ENCODE measurements at places on chromosomes 12 and 14.

DNA sequence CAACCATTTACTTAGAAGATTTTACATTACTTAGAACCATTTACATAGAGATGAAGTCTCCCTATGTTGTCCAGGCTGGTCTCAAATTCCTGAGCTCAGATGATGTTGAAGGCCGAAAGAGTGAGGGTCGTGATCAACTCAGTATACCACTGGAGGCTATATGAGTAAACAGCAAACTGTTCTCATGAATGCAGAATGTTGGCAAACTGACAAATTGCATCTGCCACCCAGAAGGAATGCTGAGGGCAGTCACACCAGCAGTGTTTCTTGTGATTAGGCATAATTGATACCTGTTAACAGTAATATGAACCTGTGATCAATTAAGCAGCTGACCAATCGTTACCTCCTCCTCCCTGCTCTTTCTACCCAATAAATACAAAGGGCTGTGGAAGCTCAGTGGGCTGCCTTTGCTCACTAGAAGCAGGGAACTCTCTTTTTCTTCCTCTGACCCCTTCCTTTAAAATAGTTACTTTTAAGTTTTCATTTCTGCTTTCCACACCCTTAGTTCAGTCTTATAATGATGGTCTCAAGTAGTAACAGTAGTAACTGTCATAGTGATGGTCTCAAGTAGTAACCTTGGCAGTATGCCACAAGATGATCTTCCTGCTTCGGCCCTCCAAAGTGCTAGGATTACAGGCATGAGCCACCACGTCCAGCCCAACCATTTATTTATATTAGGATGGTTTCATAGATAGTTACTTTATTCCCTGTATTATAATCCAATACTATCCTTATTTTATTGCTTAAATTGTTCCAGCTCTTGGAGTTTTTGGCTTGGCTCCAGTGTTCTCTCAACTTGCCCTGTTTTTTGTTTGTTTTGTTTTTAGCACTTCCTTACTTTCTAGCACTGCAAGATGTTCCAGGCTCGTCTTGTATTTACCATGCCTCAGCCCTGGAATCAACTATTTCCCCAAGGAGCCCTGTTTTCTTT is 25.8 kb downstream of the LIMA1 start:
- no peak for DNase-seq

GRCh38 chr14:101031186-101031585 is 127.7 kb upstream of the RTL1 start:
- no peak for DNase-seq

GRCh38 chr12:56431288-56431687 is 17.9 kb downstream of the TIMELESS start:
- DNase-seq: no peak

GRCh38 chr14:97178781-97179180 is 381.6 kb downstream of the VRK1 start:
- no peak for DNase-seq

- DNase-seq: no peak
Measured at GRCh38 chr14:97336816-97337215, 539.6 kb downstream of the VRK1 start.

DNA sequence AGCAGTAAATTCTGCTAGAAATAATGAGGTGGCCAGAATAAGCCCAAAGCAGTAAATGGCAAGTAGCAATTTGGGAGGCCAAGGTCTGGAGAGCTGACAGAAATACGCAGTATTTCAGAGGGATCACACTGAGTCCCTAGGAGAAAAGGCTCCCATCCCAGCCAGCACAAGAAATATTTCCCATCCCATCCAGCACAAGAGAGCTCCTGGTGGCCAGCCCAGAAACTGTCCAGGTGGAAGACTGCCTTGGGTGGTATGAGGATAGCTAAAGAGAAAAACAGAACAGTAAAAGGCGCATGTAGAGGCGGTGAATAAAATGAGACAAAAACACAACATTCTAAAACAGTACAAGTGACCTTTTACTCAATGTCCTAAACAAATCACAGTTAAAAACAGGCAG is 120.7 kb downstream of the HECTD4 start:
- DNase-seq: peak; percentile 56

DNA sequence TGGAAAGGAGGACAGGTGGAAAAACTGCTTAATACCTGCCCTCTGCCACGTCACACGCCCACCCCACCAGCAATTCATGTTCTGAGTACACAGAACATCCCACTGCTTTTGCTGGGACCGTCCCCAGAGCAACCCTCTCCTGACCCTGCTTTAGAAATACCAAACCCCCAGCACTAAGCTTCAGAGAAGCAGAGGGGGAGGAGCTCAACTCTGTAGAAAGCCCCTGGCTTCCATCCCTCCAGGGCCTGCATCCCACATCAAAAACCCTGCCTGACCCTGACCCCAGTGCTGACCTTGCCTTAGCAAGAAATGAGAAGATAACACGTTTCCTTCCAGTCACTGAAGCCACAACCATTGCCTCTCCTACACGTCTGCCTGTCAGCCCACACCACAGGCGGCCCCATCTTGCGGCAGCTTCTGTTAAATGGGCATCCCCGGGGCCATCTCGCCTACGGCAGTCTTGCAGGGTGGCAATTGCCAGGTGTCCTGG is 19.7 kb downstream of the VDR start:
- no peak for DNase-seq

- no peak for DNase-seq
Measured at GRCh38 chr12:11830307-11830801, 180.9 kb downstream of the ETV6 start.

DNA sequence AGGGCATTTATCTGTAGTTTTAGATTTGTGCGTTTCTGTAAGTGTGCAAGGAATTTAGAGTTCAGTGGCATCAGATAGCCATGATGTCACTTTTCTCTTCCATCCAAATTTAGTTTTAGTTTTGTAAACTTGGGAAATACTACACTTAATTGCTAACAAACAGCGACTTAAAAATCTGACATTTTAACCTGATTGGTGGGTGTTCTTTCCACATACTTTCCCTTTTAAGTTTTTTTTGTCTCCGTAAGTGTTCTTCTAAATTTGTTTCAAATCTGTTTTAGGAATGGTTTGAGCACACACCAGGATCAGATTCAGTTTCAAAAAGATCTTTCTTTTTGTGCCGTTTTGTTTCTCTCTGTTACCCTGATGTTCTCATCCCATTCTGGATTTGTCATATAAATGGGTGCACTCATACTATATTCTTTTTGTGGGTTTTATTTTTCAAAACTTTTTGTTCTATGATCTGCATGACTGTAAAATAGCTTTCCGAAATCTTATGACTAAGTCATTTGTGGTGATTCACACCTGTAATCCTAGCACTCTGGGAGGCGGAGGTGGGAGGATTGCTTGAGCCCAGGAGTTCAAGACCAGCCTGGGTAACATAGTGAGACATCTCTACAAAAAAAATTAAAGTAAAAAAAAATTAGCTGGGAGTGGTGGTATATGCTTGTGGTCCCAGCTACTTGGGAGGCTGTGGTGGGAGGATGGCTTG is 58.9 kb downstream of the FBXO34 start:
- no peak for DNase-seq

- DNase-seq: peak; percentile 33
Measured at GRCh38 chr12:2023365-2023764, 19.1 kb upstream of the DCP1B start.

- DNase-seq: peak; percentile 90
Measured at GRCh38 chr14:20998674-20999366, at the start of gene SLC39A2. Gene SLC39A2 (plus strand): TSS chr14:20999293. CDS start chr14:20999447, 154 bp downstream.

DNA sequence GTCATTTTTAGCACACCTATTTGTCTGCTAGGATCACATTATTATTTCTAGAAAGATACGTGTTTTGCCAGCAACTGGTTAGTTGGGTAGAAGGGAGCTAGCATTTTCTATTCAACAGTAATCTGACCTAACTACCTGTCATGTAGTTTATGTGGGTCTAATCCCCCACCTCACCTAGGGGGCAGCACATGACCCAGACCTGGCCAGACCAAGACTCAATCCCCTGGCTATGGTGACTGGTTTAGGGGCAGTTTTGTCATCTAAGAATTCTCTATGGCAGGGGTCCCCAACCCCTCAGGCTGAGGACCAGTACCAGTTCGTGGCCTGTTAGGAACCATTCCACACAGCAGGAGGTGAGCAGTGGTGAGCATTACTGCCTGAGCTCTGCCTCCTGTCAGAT is 29.5 kb upstream of the EVL start:
- peak; percentile 12 for DNase-seq

DNA sequence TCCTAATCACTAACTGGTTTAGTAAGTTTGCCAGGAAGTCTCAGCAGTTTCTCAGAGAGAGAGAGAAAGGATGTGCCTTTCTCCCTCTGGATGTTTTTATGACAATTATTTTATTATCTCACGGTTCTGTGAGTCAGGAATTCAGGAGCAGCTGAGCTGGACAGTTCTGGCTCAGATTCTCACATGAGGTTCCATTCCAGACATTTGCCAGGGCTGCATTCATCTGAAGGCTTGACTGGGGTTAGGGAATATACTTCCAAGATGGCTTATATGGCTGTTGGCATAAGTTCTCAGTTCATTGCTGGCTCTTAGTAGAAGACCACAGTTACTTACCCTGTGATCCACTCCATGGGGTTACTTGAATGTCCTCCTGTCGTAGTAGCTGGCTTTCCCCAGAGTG is 101.2 kb upstream of the ATF7IP start:
- DNase-seq: peak; percentile 37

DNA sequence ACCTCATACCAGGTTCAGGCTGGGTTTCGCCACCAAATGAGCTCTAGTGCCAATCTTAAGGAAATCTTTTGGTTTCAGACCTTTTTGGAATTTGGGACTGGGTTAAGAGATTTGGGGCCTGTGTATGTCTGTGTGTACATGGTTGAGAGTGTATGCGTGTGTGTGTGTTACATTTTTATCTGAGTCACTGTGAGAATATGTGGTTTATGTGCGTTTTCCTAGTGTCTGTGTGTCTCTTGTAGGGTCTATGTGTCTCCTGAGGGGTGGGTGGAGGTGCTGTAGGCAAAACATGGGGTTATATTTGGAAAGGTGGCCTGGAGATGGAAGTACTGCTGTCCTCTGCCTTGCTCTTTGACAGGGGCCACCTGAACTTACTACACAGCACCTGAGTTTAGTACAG is 17.9 kb downstream of the C12orf43 start:
- no peak for DNase-seq

DNA sequence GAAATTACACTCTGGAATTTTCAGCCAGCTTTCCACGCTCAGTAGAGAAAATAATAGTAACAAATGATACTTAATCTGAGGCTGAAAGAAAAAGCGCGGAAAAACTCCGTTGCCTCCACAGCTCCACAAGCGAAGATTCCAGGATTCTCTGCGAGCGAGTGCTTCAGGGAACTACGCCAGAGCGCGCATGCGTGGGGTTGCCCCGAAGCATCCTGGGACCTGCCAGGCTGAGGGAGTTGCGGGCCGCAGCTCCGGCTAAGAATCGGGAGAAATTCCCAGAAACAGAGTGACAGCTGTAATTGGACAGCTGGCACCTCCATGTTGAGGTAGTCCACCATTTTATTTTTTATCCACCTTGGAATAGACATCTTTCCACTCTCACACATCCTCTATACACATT is 12.0 kb upstream of the TTC5 start:
- no peak for DNase-seq

DNA sequence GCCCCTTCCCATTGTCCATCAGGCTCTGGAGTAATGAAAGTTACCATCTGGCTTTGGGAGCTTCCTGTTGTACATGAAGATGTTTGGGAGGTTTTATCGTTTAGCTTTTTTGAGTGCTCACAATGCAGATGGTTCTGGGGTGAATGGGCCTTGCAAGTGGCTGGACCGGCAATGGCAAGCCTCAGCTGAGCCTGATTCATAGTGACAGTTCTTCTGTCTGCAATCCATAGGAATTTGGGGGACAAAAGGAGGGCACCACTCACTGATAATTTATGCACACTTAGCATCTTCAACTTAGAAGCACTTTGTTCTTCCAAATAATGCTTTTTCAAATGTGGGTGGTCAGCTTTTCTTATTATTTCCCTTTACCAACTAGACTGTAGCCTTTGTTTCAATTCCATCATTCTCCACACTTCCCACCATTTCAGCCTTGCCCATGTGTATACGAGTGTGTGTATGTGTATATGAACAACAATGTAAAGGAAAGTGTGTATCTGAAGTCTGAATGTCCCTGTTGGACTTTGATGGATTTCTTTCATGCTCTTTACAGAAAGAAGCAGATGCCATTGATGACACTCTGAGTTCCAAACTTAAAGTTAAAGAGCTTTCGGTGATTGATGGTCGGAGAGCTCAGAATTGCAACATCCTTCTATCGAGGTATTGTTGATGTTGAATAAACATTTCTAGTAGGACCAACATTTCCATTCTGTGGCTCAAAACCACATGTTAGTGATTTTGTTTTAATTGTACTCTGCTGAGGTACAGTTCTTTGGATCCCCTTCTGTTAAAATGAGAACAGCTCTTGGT is 125.5 kb downstream of the GPR135 start:
- no peak for DNase-seq

- DNase-seq: peak; percentile 26
Measured at GRCh38 chr14:100078216-100078803, 13.1 kb downstream of the EVL start.
